ENCODE measurements at places on chromosomes 3 and 15.

DNA sequence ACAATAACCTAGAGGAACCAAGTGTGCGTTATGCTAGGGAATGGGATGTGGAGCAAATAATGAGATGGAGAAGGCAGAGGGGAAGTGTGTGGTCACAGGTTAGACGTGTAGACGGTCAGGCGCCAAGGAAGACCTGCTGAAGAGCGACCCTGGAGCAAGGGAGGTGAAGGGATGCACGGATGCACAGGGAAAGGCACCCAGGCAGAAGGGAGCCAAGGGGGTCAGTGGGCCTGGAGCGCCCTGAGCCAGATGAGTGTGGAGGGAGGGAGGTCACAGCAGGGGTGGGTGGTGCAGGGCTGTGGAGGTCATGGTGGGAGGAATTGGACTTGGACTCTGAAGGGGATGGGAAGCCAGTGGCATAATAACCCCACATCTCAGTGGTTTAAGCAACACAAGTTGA lies 70.2 kb downstream of the SLC6A1 start:
- no peak for DNase-seq

GRCh38 chr3:61565569-61565968 lies 4.2 kb downstream of the PTPRG start:
- DNase-seq, result no peak

DNA sequence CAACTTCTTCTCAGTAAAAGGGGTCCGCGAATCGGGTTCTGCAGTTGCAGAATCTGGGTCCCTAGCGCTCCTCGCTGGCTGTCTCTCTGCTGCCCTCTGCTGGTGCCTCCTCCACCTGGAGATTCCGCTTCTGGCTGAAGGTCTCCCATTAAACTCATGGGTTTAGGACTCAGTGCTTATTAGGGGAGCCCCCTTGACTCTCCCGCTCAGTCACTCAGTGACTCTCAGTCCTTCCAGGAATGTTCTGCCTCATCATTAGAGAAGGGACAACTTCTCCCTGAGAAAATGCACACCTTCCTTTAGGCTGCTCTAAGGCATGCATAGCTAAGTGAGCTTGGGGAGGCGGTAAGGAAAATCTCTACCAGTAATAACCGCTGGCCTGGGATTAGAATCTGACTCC lies 7.1 kb downstream of the CPN2 start:
- DNase-seq, result peak; percentile 73

DNA sequence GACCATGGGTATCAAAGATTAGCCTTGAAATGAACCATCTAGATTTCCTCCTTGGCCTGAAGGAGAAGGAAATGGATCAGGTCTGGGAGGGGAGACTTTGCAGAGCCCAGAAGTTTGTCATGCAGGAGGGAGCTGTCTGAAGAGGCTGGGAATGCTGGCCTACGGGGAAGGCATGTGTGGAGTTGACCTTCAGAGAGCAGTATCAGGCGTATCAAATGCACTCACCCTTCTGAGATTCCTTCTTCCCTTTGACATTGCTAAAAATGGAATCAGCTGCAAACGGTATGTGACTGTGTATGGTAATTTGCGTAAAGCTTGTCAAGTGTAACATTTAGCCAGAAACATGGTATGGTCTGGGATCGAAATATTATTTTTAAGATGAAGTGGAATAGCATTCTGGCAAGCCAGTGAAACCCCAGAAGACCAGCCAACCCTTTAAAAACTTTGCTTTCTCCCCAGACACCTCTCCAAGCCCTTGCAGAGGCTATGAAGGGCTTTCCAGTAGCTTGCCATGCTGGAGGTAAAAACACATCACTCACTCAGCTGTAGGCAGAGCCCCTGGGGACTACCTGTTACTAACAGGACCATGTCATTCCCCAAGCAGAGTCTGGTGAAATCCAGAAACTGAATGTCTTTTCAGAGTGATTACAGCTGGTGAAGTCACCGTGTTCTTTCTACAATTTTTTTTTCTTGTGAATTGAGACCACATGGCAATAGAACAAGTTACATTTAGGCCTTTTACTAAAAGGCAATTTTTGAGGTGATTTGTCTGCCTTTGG lies 174.7 kb upstream of the SLC24A5 start:
- DNase-seq, result no peak

GRCh38 chr3:170178651-170179050 lies 2.9 kb downstream of the PHC3 start:
- peak; percentile 10 for DNase-seq

GRCh38 chr3:48428572-48429316 lies 1.1 kb downstream of the PLXNB1 start:
- DNase-seq, result no peak

DNA sequence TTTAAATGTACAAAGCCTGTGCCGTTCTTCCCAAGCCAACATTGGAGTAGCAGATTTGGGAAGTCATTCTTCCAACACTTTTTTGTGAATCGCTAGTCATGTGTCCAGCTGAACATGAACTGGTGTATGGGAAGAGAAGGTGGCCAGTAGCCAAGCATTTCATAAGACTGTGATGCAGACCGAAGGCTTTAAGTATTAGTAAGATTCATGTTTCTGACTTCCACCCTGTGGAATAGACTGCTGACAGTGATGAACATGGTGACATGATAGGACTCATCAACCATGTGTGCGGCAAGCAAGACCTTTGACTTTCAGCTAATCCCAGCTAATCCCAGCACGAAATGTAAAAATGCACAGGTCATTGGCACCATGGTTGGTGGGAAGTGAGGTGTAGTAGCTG lies 48.3 kb upstream of the THSD4 start:
- no peak for DNase-seq

DNA sequence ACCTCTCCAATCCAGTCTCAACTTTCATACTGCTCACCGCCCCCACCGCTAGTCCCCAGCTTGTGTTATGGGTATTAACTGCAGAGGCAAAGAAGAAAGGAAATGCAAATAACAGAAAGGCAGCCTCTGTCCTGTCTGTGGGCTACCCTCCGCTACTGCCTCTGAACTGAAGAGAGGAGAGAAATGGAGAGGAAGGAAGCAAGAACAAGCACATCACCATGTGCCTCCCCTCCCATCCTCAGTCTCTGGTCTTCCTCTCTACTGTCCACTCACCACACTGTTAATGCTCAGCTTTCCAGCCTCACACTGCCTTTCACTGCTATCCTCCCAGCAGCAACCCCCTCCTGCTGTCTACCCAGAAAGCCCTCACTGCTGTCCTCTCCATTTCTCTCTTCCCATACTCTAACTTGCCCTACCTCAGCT lies 139.0 kb upstream of the SLC2A2 start:
- no peak for DNase-seq

DNA sequence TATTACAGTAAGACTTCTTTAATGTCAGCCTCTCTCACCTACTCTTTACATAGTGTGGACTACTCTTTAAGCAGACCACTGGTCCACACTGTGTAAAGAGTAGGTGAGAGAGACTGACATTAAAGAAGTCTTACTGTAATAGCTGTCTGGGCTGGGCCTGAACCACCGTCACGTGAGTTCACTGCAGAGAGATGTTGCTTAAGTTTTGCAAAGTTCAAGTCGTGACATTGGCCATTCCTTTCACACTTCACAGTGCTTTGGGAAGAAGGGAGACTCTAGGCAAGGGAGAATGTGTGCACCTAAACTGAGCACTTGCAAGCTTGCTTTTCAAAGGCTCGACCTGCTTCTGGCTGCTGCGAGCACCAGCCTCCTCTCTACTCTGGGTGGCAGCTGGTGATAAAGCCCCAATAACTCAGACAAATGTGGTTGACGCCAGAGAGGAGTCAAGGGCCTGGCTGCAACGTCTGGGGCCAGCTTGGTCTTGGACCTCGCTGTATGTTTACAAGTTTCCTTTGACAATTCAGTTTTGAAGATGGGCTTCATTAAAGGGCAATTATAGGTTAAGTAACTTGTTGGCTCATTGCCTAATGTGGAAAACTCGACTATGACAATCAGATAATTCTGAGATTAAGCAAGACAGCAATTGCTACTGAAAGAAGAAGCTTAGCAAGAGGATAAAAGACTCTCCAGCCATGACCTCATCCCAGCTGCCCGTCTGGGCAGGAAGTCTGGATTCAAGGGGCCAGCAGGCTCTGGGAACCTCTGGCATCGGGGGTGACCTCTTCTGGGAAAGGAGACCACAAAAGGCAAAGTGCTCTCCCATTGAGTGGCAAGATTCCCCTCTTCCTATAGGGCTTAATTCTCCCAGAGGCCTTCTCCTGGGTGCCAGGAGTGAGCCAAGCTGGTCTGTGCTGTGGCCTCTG lies 242.1 kb upstream of the TLE3 start:
- DNase-seq, result no peak

DNA sequence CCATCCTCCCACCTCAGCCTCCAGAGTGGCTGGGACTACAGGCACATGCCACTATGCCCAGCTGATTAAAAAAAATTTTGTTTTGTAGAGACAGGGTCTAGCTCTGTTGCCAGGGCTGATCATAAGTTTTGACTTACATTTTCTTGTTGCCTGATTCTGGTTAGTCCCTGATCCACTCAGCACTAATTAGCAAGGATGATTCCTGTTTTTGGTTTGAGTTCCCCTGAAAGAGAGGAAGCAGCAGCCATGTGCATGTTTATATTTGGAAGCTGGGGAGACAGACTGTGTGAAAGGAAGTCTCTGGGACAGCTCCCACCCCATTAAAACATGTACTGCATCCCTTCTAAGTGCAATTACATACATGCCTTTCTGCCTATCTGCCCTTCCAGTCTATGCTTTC lies 3.6 kb upstream of the NCK1 start:
- DNase-seq, result no peak

- no peak for DNase-seq
Observed at GRCh38 chr3:149352556-149352955, 19.1 kb upstream of the TM4SF18 start.

- DNase-seq, result no peak
Observed at GRCh38 chr15:66876731-66877476, 174.9 kb downstream of the SMAD6 start.

DNA sequence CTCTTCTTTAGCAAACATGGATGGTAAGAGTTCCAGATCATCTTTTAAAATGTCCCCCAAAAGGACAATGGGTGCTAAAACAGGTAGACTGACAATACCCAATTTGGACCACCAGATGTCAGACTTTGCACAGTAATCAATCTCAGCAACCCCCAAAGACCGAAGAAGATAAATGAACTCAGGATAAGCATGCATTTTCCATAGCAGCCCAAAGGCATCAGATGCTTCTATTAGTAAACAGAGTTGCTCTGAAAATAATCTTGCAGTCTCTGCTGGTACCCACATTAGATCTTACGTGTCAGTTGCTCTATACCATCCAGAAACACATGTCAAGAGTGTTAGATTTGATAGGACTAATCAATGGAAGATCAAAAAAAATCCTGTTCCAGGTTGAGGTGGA lies 20.6 kb downstream of the MYH15 start:
- DNase-seq, result no peak

- no peak for DNase-seq
Observed at GRCh38 chr3:63351159-63352007, 73.3 kb downstream of the SYNPR start.

DNA sequence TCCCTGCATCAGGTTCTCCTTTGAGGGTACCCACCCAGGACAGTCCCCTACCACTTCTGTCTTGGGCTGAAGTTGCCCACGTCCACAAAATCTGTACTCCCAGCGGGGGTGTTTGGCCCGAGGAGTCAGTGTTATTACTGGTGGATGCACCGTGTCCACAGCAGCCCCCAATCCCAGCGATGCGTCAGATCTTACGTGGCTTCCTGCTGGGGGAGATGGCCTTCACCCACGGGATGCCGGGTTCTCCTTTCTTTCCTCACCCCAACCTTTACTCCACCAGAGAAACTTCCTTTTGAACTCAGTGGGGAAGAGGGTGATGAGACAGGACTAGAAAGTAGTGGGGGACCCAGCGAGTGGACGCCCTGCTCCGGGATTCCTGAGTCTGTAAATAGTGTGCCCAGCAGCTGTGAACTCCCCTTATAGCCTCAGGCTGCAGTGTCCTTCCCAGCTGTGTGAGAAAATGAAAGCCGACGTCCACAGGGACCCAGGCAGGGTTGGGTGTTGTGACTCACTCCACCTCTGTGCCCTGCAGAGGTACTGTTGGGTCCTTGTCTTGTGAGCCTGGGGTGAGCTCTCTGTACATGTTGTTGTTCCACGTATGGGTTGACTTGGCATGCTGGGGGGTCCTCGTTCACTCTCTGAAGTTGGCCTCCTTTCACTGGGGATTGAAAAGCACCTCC lies 31.5 kb downstream of the CRTAP start:
- no peak for DNase-seq

DNA sequence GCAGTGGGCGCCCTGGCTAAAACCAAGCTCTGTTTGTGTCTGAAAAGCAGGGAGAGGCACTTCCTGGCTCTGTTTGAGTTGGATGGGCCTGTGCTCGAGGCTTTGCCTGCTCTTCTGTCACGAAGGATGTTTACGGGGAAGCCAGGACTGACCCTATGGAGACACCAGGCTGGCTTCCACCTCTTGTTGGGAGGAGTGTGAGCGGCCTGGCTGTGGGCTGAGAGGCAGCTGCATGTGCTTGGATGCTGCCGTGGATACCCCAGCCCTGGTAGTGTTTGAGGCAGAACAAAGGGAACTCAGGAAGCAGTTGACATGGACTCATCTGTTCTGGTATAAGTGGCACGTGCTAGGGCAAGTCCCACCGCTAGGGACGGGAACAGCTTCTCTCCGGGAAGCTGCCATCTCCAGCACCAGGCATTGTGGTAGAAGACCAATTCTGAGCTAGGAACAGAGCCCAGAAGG lies 17.6 kb upstream of the SLC41A3 start:
- no peak for DNase-seq

DNA sequence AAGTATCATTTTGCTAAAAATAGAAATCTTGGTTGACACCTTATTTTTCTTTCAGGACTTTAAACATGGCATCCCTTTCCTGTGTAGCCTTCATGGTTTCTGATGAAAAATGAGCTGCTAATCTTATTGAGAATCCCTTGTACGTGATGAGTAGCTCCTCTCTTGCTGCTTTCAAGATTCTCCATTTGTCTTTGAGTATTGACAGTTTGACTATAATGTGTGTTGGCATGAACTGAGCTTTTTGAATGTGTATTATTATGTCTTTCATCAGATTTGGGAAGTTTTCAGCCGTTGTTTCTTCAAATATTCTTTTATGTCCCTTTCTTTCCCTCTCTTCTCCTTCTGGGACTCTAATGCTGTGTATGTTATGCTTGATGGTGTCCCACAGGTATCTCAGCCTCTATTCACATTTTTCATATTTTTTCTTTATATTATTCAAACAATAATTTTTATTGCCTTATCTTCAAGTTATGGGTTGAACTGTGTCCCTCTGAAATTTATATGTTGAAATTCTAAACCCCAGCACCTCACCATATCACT lies 4.1 kb upstream of the C3orf22 start:
- DNase-seq, result no peak

GRCh38 chr3:113091417-113091816 lies 100.6 kb downstream of the GTPBP8 start:
- no peak for DNase-seq

GRCh38 chr15:74863239-74864056 lies 9.7 kb downstream of the SCAMP2 start:
- DNase-seq, result no peak

DNA sequence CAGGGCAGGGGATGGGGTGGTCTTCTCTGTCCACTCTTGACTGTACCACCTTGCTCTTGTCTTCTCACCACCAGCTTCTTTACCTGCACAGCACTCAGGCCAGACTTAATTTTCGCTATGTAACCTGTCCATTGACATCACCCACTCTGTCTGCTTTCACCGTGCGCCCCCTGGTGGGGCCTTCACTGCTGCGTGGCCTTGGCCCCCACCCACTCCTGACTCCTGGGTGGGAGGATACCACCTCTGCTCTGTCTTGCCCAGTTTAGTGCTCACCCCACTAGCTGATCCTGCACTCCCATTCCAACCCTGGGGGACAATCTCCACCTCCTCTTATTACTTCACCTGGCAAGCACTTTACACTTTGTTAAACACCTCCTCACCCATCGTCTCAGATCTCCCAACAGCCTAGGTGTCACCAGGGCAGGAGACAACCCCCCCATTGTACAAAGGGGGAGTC lies 17.7 kb downstream of the PTH1R start:
- peak; percentile 80 for DNase-seq

- DNase-seq, result no peak
Observed at GRCh38 chr3:4729061-4729973, 236.2 kb downstream of the ITPR1 start.

All from activated T-cell treated with anti-CD3 and anti-CD28 coated beads, Interleukin-2, amount 50 U/mL, for 4 hours (primary cell).